ENCODE measurements at places on chromosomes 16 and 17.

DNA sequence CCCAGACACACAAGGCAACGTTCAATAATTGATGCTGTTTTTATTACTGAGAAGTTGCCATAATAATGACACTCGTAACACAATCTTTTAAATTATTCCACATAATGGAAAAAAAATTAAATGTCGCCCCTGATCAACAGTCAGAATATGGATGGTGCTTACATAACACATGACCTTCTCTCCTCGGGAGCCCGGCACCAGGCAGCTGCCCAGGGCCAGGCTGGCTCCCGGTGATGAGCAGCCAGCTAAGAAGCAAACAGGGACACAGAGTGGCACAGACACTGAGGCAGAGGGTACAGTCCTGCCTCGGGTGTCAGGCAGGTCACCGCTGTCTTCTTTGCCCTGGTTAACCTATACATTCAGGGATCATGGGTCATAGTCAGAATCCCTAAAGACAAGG is 137.9 kb downstream of the SLC39A11 start:
- no peak for DNase-seq

- DNase-seq: no peak
These were observed 3.6 kb upstream of the CYTH1 start for GRCh38 chr17:78785663-78786057.

DNA sequence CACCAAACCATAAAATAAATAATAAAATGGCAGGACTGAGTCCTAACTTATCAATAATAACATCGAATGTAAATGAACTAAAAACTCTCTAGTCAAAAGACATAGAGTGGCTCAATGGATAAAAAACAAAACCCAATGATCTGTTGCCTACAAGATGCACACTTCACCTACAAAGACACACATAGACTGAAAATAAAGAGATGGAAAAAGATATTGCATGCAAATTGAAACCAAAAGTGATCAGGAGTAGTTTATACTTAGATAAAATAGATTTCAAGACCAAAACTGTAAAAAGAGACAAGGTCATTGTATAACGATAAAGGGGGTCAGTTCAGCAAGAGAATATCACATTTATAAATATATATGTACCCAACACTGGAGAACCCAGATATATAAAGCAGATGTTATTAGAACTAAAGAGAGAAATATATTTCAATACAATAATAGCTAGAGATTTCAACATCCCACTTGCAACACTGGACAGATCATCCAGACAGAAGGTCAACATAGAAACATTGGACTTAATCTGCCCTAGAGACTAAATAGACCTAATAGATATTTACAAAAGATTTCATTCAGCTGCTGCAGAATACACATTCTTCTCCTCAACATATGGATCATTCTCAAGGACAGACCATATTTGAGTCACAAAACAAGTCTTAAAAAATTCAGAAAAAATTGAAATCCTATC is 29.8 kb downstream of the SLC47A2 start:
- DNase-seq: no peak

GRCh38 chr16:7744546-7745264 is 412.1 kb downstream of the RBFOX1 start:
- DNase-seq: no peak

- no peak for DNase-seq
These were observed 20.4 kb upstream of the CIBAR2 start for GRCh38 chr16:85132456-85133289.

DNA sequence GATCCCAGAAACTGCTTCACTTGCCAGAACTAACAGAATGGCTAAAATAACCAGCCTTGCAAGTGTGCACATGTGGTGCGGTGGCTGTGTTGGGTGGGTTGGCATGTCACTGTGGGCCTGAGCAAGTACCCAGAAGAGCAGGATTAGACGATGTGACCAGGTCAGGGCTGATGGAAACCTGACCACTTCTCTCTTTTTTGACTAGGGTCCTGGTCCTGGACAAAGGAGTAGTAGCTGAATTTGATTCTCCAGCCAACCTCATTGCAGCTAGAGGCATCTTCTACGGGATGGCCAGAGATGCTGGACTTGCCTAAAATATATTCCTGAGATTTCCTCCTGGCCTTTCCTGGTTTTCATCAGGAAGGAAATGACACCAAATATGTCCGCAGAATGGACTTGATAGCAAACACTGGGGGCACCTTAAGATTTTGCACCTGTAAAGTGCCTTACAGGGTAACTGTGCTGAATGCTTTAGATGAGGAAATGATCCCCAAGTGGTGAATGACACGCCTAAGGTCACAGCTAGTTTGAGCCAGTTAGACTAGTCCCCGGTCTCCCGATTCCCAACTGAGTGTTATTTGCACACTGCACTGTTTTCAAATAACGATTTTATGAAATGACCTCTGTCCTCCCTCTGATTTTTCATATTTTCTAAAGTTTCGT is 16.7 kb downstream of the ANKRD40 start:
- no peak for DNase-seq

- no peak for DNase-seq
These were observed 44.0 kb downstream of the ZNF276 start for GRCh38 chr16:89765292-89765830.

DNA sequence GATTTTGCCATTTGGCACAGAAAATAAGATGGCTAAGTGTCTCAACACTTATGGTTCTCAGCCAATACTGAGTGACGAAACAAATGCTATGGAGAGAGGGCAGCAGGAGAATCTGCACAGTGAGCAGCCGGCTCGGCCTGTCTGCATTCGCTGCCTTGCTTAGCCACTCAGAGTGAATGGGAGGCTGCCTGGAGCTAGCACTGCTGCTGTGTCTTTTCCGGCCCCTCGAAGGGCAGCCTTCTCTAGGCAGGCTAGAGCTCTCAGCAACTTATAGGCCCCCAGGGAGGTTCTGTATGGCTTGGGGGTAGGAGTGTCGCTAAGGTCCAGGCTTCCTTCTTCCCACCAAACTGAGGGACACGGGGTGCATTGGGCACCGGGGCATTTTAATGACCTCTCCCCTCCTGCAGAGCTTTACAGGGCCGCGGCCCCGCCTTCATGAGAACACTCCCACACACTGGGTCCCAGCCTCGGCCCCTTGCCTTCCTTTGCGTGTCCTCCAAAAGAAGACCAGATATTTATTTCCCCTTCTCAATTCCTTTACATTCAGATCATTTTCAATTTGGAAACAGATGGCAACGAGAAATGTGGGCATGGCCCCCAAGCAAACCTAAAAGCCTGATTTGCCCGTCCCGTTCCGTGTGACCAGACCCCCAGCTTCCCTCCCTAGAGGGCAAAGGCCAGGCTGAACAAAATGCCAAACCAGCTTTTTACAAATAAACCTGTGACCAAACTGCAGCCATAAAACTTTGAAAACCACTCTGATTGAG is 670.9 kb downstream of the TOX3 start:
- DNase-seq: no peak

DNA sequence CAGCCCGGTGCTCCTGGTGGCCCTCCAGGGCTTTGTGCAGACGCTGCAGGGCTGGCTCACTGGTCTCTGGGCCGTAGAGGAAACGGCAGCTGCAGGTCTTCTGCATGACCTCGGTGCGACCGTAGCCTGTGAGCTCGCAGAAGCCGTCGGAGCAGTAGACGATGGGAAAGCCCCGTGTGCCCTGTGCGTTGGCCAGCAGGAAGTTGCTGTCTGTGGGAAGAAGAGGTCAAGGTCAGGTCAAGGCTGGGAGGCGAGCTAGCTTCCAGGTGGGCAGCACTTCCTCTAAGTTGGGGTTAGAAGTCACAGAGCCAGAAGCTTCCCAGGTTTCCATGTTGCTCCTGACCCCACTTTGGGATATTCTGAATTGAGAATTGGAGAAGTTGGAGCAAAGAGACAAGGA is 2.1 kb downstream of the KCNH4 start:
- DNase-seq: no peak

DNA sequence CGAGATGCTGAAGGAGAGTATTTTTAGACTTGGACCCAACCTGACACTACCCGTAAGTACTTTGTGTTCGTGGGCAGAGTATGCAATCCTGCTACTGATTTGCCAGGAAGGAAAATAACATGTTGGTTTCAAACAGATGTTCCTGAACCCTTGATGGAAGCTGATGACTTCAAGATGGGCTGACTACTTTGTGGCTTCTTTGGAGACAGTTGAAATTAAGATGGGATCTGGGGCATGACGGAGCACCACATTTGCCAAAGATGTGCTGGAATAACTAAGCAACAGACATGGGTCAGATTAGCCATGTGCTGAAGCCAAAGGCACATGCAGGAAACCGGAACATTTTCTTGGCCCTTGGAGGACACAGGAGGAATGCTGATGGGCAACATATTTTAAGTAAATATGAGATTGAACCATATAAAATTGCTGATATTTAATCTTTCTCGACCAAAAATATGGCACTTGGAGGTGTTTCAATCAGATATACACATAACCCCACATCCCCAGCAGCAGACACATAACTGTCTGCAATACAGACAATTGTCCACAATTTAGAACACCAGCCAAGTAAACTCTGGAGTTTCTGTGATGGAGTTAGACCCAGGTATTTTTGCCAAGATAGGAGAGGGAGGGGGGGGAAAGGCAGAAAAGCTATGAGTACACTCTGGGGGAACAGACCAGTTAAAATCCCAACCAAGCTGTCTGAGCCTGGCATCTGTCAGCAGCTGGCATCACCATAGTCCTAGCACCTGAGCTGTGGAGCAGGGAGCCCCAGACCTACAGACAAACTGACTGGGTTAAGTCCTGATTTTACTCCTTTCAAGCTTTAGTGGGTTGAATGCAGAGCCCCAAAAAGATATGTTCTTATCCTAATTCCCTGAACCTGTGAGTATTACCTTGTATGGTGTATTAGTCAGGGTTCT is 329.4 kb upstream of the CDH5 start:
- DNase-seq: no peak

DNA sequence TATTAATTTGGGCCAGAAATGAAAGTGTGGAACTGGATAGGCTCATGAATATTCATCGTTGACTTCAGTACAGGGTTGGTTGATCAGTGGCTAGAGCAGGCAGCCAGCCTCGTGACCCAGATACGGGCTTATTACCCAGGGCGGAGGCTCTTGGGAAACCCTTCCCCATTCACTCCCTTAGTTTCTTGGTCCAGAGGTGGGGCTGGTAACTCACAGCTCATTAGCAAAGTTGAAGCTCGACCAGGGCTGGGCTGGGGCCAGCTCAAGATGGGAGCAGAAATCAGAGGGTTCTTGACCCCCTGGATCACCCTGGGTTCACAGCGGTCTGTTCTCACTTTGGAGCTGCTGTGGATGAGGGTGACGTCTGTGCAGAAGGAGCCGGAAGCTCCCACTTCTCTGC is 44.6 kb upstream of the GSE1 start:
- DNase-seq: no peak

GRCh38 chr16:80231888-80232287 is 308.9 kb upstream of the DYNLRB2 start:
- DNase-seq: no peak

DNA sequence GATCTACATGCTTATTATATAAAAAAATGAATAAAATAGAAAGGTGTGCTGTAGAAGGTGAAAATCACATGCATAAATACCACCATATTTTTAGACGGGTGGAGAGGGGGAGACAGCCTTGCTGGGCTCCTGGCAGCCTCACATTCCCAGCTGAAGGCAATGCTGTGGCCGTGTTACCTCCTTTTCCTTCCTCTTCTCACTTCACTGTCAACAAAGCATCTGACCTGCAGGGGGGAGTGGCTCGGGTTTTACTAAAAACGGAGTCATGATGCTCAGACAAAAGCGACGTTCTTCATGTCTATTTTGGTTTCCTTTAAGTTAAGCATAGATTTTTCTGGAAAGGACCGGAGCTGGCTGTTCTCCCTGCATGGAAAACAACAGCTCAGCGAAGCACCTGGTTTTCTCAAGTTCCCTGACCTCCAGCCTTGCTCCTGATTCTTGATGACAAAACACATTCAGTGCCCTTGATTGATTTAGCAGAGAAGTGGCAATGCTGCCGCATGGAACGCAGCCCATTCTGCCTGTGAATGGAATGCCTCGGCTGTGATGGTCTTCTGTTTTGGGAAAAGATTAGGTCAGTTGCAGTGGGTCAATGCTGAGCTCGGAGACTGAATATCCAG is 5.5 kb upstream of the RPTOR start:
- no peak for DNase-seq

DNA sequence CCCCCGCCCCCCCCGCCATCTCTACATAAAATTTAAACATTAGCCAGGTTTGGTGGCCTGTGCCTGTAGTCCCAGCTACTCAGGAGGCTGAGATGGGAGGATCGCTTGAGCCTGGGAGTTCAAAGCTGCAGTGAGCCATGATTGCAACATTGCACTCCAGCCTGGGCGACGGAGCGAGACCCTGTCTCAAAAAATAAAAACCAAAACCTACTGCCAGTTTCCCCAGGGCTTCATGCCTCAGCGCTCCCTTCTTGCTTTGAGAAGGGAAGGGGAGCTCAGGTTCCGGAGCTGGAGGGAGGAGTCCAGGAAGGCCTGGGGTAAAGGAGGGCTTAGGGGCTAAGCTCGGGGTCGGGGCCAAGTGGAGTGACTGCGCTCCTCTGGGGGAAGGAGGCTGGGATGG is 20.5 kb downstream of the PLCD3 start:
- DNase-seq: no peak

Measured in SK-N-MC (cell line).